MM.1S (cell line): ENCODE measurements at places on chromosomes 3 and 15.

DNA sequence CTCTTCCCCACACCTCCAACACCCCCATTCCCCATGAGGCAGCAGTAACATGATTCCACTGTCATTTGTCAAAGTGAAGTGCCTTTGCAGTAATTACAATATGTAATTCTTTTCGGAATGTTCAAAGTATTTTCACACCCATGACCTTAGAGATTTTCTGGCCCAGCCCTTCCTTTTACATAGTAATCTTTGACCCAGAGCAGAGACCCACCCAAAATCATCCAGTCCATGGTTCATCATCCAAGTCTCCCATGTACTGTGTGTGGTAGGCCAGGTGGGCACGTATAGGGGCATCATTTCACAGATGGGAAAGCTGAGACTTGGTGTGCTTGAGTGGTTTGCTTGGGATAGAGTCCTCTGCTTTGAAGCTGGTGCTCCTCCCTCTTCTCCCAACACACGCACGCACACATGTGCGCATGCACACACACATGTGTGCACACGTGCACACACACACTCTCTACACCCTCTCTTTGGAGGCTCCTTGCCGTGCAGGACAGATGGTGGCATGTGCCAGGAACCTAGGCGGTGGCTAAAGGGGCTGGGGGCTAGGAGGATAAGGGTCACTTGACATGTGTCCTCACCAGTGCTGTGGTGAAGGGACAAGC, 284.7 kb upstream of the ROPN1 start:
- H3K27me3 ChIP-seq, result no peaks in the 10 kb centered on the region
- no peak for DNase-seq
- H3K4me1 ChIP-seq, result no peaks in the 10 kb centered on the region

GRCh38 chr3:8509961-8510360, 8.3 kb downstream of the LMCD1 start:
- no peaks in the 10 kb centered on the region for H3K36me3 ChIP-seq
- no peak for DNase-seq
- no peaks in the 10 kb centered on the region for H3K4me1 ChIP-seq
- H3K4me3 ChIP-seq, result no peak overlapping the region

GRCh38 chr15:36608180-36608579, 28.8 kb downstream of the CDIN1 start:
- H3K36me3 ChIP-seq, result no peaks in the 10 kb centered on the region
- DNase-seq, result no peak
- no peak overlapping the region for H3K27ac ChIP-seq

DNA sequence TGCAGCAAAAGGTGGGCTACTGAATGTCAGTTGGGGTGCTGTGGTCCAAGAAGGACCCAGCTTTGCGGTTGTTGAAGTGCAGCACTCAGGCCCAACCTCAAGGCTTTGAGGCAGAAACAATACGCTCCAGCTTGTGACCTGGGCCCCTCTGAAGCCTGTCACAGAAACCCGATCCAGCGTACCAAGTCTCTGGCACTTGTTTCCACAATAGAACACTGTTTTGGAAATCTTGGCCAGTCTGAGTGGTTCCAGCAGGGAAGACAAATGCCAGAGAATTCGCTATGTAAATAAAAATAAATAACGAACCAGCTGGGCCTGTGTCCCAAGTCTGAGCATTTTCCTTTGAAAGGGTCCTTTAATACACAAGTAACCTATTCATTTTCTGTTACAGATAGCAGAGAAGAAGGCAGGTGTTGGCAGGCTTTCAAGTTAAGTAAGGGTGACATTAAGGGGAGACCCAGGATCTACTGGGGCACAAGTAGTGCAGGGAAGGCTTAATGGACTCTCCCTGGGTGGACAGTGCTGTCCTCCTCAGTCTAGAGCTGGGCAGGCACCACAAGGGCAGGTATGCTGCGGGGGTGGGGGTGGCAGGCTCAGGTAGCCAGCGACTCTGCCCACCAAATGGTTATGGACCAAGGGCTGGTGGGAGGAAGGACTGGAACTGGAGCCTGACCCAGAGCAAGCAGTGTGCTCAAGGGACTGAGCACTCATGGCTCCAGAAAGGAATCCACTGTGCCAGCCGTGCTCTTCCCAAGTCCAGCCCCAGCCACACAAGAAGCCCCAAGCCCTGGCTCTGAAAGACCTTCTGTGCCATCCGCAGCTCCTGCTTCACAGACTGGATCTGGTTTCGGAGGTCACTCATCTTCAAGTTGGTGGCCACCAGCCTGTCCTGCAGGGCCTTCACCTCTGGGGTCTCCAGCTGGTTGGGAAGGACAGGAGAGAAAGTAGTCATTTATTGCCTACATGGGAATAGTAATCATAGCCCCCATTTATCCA, 26.3 kb downstream of the CCDC13 start:
- DNase-seq, result no peak
- H3K4me1 ChIP-seq, result no peaks in the 10 kb centered on the region
- H3K36me3 ChIP-seq, result no peaks in the 10 kb centered on the region
- H3K4me3 ChIP-seq, result no peak overlapping the region
- H3K27me3 ChIP-seq, result no peaks in the 10 kb centered on the region
- H3K27ac ChIP-seq, result no peak overlapping the region

- H3K36me3 ChIP-seq, result no peaks in the 10 kb centered on the region; the same call in 1 of the 2 replicates
- DNase-seq, result peak; percentile 94
- peaks cover 70% of the 10 kb centered on the region for H3K4me1 ChIP-seq
- peak overlapping the region; percentile 77 for H3K4me3 ChIP-seq
- peak overlapping the region; percentile 89 for H3K27ac ChIP-seq
Measured at GRCh38 chr15:81296673-81297072, 27.3 kb downstream of the STARD5 start.

DNA sequence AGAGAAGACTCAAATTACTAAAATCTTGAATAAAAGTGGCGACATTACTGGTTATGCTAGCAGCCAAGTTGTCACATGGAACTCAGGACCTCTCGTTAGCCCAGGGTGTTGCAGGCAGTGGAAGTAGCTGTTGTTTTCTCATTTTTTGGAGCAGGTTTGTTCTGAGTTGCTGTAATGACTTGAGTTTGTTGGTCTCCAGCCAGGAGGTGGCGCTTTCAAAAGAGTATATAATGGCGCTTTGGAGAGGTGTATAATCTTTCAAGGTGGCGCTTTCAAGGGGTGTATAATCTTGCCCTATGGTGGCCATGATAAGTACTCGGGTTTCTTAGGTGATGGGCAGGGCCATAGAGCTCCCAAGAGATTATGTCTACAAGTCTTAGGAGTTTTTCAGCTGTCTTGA, 632.7 kb downstream of the NTRK3 start:
- no peak overlapping the region for H3K27ac ChIP-seq
- H3K27me3 ChIP-seq, result no peaks in the 10 kb centered on the region
- no peaks in the 10 kb centered on the region for H3K36me3 ChIP-seq
- H3K4me3 ChIP-seq, result no peak overlapping the region
- no peaks in the 10 kb centered on the region for H3K4me1 ChIP-seq

- DNase-seq, result peak; percentile 54
- H3K27ac ChIP-seq, result no peak overlapping the region
- no peak overlapping the region for H3K4me3 ChIP-seq
- H3K4me1 ChIP-seq, result peaks cover 29% of the 10 kb centered on the region
Measured at GRCh38 chr3:187112934-187113793, 26.1 kb downstream of the RPL39L start.

GRCh38 chr15:62453981-62454380, 288.9 kb upstream of the C2CD4B start:
- H3K4me3 ChIP-seq, result no peak overlapping the region
- DNase-seq, result no peak
- H3K36me3 ChIP-seq, result no peaks in the 10 kb centered on the region
- peak overlapping the region; percentile 16; the same call in 1 of the 2 replicates for H3K27ac ChIP-seq
- 0 out of 2 replicates have a peak, but pooled peaks cover 8% of the 10 kb centered on the region for H3K4me1 ChIP-seq

- DNase-seq, result peak; percentile 32
- H3K4me3 ChIP-seq, result peak overlapping the region; percentile 76
- H3K27ac ChIP-seq, result peak overlapping the region; percentile 85
- no peaks in the 10 kb centered on the region for H3K27me3 ChIP-seq
Measured at GRCh38 chr15:40108061-40108854, 421 bp downstream of the BMF start.

DNA sequence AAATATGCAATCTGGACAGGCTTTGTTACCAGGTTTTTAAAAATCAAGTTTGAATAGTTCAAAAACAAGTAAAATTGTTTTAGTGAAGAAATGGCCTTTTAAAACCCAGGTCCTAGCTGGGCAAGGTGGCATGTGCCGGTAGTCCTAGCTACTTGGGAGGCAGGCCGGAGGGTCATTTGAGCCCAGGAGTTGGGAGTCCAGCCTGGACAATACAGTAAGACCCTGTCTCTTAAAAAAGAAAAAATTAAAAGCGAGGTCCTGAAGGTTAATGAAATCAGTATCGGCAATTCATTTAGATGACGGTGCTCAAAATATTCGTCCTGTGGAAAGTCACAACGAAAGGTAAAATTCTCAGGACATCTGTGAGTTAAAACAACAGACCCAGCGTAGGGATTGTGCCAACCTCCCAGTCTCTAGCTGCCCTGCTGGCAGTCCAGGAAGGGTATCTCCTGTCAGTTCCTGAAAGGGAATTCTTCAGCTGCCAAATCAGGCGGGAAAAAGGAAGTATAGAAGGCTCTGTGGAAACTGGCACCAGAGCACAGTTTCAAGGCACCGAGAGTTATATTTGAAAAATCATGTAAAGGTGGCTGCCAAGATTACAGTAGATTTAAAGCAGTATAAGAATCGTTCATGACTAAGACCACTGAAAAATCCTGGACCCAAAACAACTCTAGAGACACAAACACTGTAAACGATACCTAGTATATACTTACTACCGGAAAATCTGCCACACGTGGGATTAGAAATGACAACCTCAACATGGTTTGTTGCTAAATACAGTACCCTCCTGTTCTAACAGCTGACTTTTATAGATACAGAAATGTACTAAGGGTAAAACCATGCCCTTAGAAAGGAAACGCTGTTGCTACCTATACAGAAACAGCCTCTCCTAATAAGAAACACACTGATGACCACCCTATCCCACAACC, 1.2 kb upstream of the ABHD17C start:
- H3K36me3 ChIP-seq, result no peaks in the 10 kb centered on the region
- H3K27me3 ChIP-seq, result no peaks in the 10 kb centered on the region
- DNase-seq, result peak; percentile 29
- H3K4me3 ChIP-seq, result peak overlapping the region; percentile 67

- no peaks in the 10 kb centered on the region for H3K4me1 ChIP-seq
- H3K27ac ChIP-seq, result no peak overlapping the region
- H3K4me3 ChIP-seq, result no peak overlapping the region
- H3K36me3 ChIP-seq, result peaks cover 11% of the 10 kb centered on the region; the same call in 1 of the 2 replicates
- H3K27me3 ChIP-seq, result no peaks in the 10 kb centered on the region
- DNase-seq, result no peak
Measured at GRCh38 chr3:197285557-197285956, 12.9 kb downstream of the DLG1 start.

DNA sequence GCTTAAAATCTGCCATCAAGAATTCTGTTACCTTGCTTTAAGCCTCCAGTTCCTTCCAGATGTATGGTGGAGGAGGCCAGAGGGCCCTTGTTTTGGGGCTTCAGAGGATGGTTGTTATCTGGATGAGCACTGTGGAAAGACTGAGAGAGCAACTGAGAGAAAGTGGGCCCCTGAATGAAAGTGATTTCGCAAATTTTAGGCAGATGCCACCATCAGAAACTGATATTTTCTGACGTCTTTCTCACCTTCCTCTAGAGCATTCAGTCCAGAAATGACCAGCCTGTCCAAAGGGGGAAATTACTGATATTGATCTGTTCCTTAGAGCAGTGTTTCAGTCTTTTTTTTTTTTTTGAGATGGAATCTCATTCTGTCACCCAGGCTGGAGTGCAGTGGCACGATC, 13.4 kb downstream of the B3GNT5 start:
- H3K27ac ChIP-seq, result no peak overlapping the region
- H3K36me3 ChIP-seq, result no peaks in the 10 kb centered on the region
- no peak for DNase-seq
- H3K27me3 ChIP-seq, result no peaks in the 10 kb centered on the region
- no peaks in the 10 kb centered on the region for H3K4me1 ChIP-seq

DNA sequence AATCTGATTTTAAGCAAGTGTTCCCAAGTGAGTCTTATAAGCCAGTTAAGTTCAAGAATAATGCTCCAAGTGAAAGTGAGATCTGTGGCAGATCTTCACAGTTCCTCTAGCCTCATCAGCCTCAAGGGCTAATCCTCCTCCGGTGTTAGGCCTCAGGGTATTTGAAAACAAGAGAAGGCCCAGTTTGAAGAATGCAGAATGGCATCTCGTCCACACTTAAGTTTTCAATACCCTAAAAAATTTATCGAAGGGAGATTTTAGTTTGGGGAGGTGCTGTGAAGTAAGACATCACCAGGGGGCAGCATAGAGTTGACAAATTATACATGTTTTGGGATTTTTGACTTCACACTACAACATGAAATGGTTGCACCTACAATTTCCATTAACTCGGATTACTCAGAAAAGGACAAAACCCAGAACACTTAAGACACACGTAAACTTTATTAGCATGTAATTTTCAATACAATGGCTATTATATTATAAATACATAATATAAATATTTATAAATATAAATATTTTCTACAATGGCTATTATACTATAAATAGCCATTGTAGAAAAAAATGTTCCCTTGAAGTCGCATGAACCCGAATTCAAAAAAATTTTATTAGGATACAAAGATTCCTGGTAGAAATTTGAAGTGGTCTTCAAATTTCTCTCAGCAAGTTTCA, 2.3 kb upstream of the TMEM266 start:
- H3K4me3 ChIP-seq, result peak overlapping the region; percentile 38
- H3K27me3 ChIP-seq, result 0 out of 2 replicates have a peak, but pooled peaks cover 12% of the 10 kb centered on the region
- peaks cover 21% of the 10 kb centered on the region for H3K4me1 ChIP-seq

- H3K27ac ChIP-seq, result no peak overlapping the region
- DNase-seq, result no peak
- H3K4me1 ChIP-seq, result no peaks in the 10 kb centered on the region
Measured at GRCh38 chr3:116238846-116239565, 206.3 kb downstream of the LSAMP start.

DNA sequence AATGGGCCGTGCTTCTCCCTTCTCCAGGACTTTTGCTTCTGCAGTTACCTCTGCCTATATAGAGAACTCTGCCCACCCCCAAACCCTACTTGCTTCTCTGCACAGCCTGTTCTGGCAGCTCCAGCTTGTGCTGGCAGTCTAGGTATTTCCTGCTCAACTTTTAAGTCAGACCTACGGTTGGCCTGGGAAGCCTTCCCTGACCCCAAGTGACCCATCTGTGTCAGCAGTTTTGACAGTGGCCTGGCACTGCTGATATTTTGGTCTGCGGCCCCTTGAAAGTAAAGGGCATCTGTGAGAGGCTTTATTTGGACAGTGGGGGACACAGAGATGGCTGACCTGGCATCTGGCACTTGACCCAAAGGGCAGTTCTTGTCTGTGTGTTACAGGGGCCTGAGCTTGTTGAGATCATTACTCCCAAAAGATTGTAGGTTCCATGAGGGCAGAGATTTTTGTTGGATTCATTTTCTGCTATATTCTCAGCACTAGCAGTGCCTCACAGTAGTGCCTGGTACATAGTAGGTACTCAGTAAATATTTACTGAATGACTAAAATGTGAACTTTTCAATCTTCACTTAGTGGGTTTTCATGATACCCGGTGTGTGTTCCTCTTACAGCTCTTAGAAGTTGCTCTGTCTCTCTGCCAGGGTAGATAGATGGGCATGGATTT, 55.2 kb upstream of the TRAK1 start:
- no peaks in the 10 kb centered on the region for H3K27me3 ChIP-seq
- no peaks in the 10 kb centered on the region for H3K36me3 ChIP-seq
- 0 out of 2 replicates have a peak, but pooled peaks cover 9% of the 10 kb centered on the region for H3K4me1 ChIP-seq
- H3K27ac ChIP-seq, result no peak overlapping the region
